ENCODE measurements at places on chromosomes 11 and 22.

- DNase-seq = no peak
Measured at GRCh38 chr11:48083421-48083820, 103.1 kb downstream of the PTPRJ start.

DNA sequence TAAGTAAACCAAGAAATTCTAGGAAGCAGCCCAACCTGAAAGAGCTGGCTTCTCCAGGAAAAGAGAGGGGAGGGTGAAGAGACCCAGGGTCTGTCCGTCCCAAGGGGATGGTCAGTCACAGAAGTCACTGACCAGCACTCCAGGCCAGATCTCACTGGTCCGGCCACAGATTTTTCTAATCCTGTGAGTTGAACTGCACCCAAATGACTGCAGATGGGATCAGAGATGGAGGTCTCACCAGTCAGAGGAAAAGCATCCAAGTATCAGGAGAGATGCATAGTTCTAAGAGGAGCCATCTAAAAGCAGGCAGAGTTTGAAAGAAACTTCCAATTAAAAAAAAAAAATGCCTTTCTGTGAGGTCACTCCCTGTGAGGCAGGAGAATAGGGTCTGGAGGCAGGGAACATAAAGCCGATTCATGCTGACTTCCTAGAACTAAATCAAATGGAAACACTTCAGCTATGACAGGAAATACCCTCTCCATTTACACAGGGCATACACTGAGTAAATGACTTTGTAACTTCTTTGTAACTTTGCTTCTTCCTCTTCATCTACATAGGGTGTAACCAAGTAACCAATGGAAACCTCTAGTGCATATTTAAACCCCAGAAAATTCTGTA lies 144.5 kb downstream of the CCDC34 start:
- peak; percentile 84 for DNase-seq

DNA sequence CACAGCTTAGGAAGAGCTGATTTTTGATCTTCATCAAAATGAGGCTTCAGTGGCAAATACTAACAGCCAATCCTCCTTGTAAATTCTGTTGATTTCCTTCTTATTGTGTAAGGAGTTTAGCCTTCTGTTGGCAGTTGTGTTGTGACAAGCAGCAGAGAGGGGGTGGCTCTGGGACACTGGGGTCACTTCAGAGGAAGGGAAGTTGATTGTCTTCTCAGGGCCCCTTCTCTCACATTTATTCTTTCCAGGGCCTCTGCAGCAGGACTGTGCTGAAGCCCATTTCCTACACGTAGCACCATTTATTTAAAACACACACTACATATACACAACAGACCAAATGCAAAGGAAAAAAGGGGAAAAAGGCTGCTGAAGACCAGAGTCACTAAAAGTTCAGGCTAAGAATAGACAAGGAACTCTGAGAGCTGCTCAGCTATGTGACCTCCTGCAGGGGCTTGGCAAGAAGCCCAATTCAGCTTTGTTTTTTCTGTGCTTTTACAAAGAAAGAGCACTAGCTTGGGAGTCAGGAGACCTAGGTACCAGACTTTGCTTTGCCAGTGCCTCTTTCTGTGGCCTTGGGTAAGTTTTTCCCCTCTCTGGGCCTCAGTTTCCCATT lies 28.3 kb upstream of the UPB1 start:
- DNase-seq = peak; percentile 27

DNA sequence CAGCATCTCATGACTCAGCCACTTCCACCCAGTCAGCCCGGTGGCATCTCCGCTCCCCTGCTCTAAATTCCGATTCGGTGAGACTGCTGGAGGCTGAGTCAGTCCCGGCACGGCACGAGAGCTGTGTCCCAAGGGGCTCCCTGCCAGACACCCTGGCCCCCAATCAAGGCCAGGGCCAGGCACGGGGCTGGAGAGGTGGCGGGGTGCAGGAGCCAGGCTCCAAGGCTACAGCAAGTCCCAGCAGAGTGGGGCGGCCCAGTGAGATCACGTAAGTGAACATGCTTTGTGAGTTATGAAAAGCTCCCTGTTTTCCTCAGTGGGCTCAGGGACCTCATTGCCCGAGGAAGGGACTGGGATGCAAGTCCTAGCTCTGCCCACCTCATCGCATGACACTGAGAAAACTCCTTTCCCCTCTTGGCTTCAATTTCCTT lies 3.0 kb downstream of the C11orf68 start:
- DNase-seq = peak; percentile 98

- DNase-seq = peak; percentile 88
Measured at GRCh38 chr11:128497061-128497775, 90.1 kb downstream of the ETS1 start.

DNA sequence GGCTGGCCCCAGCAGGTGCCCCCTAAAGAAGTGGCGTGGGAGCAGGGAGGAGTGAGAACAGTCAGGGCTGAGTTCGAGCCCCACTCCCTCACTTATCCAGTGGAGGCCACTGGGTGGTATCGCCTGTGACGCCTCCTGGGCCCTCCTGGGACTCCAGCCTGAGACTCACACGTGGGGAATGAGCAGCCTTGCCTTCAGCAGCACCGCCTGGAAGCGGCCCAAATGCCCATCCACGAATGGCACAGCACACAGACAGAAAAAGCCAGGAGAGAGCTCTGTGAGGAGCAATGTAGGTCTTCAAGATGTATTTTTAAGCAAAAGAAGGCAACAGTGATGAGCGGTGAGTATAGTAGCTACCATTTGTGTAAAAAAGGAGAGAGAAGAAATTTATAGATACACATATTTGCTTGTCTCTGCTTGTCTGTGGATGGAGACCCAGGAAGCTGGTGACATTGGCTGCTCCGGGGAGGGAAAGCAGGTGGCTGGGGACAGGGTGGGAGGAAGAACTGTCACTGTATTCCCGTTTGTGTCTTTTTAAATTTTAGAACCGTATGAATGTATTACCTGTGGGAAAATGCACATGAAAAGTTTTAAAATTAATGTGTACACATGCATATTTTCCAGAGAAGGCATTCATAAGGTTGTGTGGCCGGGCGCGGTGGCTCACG lies 13.2 kb downstream of the KCNJ4 start:
- DNase-seq = no peak
